ENCODE measurements at places on chromosomes 11 and 22.

DNA sequence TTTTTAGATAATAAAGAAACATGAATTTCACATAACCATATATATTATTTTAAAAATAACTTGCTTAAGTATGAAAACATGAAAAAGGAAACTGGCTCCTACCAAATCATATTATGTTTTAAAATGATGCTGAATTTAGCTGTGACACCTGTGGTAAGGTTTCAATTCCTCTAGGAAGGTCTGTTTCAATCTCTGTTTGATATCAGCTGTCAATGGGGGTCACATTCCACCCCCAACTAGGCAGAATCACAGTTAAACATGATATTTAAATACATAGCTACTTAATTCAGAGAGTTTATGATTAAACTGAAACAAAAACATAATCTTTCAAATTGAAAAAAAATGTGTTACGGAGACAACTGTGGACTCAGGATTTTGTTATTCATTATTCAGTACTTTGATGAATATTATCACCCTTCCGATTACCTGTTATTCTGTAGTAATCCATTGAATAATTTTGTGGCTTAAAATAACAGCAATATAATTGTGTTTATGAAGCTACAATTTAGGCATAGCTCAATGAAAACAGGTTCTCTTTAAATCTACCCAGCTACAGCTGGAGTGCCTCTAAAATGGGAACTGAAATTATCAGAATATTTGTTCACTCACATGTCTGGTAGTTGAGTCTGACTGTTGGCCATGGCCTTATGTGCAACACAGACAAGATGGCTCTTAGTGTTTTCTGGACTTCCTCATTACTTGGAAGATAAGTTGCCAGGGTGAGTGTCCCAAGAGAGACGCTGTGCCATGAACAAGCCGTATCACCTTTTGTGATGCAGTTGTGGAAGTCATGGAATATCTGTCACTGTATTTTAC lies 244.6 kb upstream of the ANO3 start:
- DNase-seq, result no peak

- DNase-seq, result no peak
Observed at GRCh38 chr11:132862933-132863332, 669.4 kb downstream of the OPCML start.

- DNase-seq, result no peak
Observed at GRCh38 chr22:42365111-42365865, 66.9 kb downstream of the NFAM1 start.

DNA sequence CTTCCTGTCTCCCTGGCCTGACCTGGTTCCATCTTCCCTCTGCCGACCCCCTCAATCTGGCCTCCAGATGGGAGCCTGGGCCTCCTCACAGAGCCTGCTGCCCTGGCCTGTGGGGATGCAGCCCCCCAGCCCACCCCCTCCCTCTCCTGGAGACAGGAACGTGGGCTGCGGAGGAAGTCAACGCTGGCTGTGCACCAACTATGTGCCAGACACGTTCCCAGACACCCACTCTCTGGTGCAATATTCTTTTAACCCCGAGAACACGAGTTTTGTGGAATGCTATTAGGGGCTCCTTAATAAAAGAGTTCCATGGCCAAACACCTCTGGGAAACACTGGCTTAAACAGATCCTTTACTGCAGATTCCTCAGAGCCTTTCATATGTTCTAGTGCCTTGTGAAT lies 15.9 kb downstream of the WNT11 start:
- no peak for DNase-seq

DNA sequence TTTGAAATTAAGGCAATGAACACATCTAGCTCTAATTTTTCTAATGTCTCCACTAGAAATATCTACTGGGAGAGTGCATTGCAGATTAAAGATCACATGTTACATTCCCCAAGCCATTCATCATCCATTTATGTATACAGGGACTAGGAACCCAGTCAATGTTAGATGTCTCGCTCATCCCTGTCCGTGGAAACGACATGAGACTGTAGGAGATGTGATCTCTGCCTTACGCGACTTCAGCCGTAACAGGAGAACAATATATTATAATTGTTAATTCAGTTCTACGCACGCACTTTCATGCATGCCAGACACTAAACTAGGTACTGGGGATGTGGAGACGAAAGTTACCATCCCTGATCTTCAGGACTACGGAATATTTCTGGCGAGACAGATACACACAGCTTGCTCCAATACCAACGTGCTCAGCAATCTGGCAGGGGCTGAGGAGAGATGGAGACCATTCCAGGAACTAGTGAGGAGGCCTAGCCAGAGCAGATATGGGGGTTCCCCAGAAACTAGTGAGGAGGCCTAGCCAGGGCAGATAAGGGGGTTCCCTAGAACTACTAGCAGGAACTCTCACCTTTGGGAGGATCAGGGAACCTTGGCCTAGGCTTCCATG lies 706 bp downstream of the DCPS start:
- no peak for DNase-seq

DNA sequence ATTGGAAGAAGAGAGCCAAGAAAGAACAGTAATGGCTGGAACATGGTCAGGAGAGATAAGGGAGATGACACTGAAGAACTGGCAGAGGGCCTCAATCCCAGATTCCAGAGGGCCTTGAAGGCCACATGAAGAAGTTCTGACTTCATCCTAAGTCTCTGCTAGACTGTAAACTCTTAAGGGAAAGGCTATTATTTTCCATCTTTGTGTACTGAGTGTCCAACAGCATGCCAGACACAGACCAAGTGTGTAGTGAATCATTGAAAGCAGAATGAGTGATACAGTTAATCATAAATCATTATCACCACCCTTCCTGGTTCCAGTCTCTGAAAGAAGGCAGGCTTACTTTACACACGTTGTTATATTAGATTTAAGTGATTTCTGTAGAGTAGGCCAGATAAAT lies 185.3 kb upstream of the C11orf87 start:
- DNase-seq, result no peak

- DNase-seq, result no peak
Observed at GRCh38 chr11:5137996-5138395, at the start of gene OR52A5. TSS of gene OR52A5 (minus strand) at chr11:5138356. CDS start at chr11:5132642, 5,714 bp downstream.

GRCh38 chr22:33271390-33272161 lies 213.4 kb upstream of the SYN3 start:
- DNase-seq, result no peak

DNA sequence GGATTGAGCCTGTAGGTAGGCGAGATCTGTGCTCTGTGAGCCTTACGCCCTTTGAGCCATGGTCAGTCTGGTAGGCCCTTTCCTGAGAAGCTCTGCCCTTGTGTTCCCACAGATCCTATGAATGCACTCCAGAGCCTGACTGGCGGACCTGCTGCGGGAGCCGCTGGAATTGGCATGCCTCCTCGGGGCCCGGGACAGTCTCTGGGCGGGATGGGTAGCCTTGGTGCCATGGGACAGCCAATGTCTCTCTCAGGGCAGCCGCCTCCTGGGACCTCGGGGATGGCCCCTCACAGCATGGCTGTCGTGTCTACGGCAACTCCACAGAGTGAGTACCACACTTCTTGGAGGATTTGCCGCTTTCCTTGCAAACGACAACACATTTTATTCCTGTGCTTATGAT lies 47.4 kb downstream of the MED15 start:
- no peak for DNase-seq

- no peak for DNase-seq
Observed at GRCh38 chr11:62400760-62401159, 18.1 kb upstream of the SCGB1A1 start.

DNA sequence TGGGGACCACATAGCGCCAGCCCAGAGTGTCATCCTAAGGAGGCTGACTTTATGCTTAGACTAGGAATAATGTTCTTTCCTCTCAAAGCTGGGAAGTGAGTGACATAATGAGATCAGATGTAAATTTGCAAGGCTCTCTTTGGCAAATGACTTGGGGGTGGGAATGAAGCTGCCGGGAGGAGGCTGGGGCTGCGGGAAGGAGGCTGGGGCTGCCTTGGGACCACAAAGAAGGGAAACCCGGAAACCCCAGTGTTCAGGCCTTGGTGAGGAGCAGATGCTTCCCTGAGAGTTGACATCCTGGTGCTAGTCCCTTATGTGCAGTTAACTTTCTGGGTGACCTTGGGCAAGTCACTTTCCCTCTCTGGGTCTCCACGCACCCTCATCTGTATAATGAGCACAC lies 182.0 kb downstream of the CHST1 start:
- DNase-seq, result no peak

DNA sequence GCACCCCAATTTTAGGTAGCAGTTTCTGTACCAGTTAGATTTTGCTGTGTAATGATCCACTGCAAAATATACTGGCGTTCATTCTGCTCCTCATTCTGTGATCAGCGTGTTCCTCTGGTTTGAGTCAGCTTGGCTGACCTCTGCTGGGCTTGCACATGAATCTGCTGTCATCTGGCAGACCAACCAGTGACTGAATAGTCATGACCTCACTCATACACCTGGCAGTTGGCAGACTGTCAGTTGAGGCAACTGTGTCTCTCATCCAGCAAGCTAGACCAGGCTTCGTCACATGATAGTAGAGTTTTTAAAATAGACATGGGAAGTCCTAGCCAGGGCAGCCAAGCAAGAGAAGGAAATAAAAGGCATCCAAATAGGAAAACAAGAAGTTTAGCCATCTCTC lies 316.3 kb upstream of the LARGE1 start:
- no peak for DNase-seq

DNA sequence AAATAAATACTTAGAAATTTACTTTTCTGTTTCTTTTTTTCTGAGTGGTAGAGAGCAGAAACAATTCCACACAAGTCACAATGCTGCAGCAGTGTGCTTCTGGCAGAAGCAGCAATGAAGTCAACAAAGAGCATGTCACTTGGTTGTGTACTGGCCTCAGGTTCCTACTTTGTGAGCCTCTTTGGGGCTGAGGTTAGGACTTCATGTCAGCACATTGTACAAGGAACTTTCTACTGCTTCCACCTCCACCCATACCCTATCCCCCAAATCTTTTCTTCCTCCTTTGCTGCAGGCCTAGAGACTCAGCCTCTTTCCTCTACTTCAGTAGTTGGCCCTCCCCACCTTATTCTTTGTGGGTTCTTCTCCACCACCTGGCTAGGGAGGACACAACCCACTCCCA lies 252.7 kb upstream of the PITPNB start:
- DNase-seq, result no peak

DNA sequence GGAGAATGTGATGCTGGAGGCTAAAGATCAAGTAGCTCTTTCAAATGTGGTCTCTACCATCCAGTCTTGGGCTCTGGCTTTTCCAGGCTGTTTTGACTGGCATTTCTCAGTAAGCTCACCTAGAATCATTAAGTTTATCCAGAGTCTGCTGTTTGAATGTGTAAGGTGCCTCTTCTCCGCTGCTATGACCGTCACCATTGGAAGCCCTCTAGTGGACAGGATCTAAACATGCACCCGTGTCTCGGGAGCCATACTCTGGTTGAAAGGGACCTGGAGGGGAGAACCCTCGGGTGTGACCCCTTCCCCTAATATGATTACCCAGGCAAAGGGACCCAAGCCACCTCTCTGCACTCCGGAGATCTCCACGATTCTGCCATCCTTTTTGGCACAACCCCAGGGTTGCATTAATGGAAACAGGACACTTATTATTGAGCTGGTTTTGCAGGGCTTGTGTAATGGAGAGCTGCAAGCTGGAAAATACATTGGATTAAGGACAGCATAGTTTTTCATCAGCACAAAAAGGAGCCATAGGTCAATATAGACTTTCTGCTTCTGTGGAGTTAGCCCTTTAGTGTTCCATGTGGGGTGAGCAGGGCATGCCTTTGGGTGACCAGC lies 191.0 kb upstream of the LARGE1 start:
- DNase-seq, result no peak

GRCh38 chr11:110034806-110035205 lies 58.4 kb upstream of the ZC3H12C start:
- no peak for DNase-seq

DNA sequence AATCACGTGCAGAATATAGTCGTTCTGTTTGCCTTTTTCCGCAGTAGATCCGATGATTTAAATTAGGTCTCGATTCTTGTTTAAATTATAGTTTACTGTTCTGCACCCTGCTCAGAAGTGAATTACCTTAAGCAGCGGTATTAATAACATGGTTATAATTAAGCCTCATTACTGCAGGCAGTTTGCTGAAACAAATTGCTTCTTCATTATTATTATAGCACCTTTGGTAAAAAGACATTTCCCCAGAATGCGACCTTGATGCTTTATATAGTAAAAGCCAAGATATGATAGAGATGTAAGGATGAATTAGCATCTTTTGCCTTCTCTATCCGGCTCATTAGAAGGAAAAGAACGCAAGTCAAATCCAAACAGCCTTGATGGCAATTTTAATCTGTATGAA lies 625.2 kb upstream of the CADM1 start:
- no peak for DNase-seq

DNA sequence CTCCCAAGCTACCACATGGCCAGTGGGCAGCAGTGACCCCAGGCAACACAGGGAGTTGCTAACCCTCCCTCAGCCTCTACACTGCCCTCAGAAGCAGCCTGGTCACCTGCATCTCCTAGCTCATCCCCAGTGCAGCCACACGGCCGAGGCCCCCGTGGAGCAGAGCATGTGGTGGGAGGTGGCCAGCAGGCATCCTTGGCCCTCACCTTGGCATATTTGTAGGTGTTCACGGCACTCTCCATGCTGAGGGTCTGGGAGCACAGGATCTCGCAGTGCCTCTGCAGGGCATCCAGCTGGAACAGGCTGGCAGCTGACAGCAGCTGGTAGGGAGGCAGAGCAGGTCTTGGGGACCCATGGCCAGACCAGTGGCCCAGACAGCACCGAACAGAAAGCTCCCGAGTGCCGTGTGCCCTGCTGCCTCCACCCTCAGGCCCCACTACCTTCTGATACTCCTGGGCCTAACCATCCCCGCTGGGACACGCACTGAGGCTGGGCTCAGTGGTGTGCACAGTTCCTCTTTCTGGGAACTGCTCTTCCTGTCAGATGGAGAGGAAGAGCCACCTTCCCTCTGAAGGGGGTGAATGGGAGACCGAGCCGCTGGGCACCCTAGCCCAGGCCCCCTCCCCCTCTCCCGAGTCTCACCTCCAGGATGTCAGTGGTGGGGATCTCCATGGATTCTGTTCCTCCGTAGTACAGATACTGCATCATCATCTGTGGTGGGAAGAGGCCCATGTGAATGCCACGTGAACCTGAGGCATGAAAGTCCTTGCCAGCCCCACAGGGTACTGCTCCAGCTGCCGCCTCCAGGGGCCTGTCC lies 48.8 kb downstream of the NAT10 start:
- no peak for DNase-seq

DNA sequence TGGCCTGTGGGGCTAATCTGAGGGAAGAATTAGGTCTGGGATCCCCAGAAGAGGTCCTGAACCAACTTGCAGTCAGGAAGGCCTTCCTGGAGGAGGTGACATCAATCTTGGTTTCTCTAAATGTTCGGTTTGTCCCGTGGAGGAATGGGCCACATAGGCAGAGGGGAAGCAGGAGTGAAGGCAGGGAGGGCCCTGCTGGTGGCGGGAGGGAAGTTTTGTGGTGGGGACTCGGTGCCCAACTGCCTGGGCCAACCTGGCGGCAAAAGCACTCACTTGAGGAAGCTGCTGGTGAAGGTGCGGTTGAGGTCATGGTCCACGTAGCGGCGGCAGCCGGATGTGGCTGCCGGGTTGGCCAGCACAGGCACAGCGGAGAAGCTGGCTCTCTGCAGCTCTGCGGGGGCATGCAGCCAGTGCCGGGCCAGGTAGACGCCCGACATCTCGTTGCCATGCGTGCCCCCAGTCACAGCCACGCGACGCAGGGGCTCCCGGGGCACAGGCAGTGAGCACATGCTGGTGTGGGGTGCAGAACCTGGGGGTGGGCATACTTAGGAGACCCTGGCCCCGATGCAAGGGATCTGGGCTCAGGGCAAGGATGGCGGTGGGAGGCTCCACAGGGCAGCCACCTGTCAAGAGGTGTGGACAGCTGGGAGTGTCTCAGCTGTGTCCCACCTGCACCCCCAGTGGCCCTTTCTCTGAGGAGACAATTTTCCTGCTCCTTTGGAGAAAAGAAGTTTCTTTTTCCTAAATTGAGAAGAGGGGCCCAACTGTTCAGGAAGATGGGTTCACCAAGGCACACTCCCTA lies 3.8 kb downstream of the ACY3 start:
- no peak for DNase-seq

GRCh38 chr22:36027579-36027934 lies 1.1 kb downstream of the RBFOX2 start:
- DNase-seq, result no peak

Measured in stimulated activated CD8-positive, alpha-beta memory T cell treated with anti-CD3 and anti-CD28 coated beads, Interleukin-7, amount 100 ng/mL, for 4 hours (primary cell).